ENCODE measurements at places on chromosomes 3 and 15. TPM values are rescaled to one million over a fixed set of nuclear protein-coding genes. Genes with fewer than 3 reads are reported as not detected.

DNA sequence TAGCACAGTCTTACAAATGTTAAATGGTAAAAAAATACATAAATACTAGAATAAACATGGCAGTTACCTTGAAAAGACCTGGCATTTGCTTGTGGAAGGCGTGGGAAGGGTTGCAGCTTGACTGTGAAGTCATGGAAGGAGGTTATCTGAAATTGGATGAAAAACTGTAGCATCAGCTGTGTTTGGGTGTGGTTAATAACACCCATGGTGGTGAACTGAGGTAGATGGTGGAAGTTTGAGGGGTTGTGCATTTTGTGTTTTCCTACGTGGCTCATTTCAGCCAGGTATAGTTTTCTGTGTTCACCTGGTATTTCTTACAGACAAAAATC, 46.5 kb downstream of the PSMD6 start:
- no peak for DNase-seq

DNA sequence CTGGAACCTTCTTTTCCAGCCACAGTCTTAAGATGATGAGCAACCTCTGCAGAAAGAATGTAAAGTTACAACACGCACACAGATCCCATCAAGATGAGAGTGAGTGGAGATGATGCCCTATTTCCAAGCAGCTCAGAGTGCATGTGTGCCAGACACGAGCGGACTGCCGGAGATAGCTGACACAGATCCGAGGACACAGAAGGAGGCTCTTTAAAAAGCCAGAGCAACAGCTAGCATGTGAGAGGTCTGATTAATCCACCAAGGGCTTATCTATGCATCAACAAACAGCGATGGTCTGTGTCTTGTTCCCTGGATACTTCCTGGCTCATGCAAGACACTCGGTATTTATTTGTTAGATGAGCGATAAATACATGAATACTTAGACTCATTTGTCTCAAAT, 128.6 kb upstream of the DLG1 start:
- no peak for DNase-seq

Gene CPLX3
- total RNA-seq, result not detected

DNA sequence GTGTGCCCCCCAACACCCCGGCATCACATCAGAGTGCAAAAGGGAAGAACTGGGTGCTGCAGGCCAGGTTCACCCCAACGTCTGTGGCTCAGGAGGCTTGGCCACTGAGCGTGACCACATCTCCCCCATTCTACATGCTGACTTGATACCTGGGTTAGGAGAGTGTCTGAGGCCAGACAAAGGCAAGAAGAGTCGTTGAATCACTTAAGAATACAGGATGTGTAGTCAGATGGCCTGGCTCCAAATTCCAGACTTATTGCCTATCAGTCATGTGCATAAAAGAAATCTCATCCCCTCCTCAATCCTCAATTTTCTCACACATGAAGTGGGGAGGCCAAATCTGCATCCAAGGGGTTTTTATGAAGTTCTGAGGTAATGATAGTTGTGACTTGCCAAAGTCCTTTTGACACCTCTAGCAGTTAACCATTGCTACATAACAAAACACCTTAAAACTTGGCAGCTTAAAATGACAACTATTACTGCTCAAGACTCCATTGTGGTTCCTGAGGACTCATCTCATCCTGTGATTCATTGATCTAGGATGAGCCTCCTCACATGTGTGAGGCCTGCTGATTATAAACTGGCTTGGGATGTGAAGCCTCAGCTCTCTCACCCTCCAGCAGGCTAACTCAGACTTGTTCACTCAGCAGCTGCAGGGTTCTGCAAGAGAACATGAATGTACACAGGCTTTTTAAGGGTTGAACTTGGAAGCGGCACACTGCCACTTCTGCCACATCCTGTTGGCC, 138.8 kb upstream of the TLE3 start:
- DNase-seq, result peak; percentile 15

- no peak for DNase-seq
These were observed 7.8 kb upstream of the RAD18 start for GRCh38 chr3:8970971-8971589.

- DNase-seq, result no peak
These were observed 420.2 kb upstream of the CCDC54 start for GRCh38 chr3:106957029-106957428.

GRCh38 chr3:8816106-8816505, 46.7 kb upstream of the OXTR start:
- no peak for DNase-seq

All from suprapubic skin (tissue), 4 donors.